ENCODE measurements at places on chromosomes 6 and 20.

DNA sequence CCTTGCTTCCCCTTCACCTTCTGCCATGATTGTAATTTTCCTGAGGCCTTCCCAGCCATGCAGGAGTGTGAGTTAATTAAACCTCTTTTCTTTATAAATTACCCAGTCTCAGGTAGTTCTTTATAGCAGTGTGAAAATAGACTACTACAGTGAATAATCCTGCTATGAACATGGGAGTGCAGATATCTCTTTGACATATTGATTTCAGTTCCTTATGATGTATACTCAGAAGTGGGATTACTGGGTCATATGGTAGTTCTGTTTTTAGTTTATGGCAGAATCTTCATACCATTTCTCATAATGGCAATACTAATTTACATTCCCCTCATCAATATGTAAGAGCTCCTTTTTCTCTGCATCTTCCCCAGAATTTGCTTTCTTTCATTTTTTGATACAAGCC is 26.0 kb downstream of the PACRG start:
- DNase-seq = no peak

GRCh38 chr6:14844411-14844810 is 401.5 kb upstream of the JARID2 start:
- no peak for DNase-seq

DNA sequence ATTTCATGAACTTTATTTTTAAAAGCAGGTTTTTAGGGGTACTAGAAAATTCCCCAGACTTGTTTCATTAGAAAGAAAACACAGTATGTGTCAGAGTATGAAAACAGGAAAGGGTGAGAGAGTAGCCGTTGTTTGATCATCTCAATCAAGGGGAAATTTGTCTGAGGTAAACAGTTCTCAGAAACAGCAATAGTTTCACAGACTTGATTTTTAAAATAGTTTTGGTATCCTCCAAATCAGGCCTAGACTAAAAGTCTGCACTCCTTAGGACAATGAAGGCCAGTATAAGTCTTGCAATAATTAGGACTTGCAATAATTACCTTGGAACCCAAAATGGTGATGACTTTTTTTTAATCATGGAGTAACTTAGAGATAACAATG is 176.6 kb upstream of the TAB2 start:
- no peak for DNase-seq

- peak; percentile 84 for DNase-seq
These were observed 289.2 kb downstream of the CD83 start for GRCh38 chr6:14406614-14407331.

DNA sequence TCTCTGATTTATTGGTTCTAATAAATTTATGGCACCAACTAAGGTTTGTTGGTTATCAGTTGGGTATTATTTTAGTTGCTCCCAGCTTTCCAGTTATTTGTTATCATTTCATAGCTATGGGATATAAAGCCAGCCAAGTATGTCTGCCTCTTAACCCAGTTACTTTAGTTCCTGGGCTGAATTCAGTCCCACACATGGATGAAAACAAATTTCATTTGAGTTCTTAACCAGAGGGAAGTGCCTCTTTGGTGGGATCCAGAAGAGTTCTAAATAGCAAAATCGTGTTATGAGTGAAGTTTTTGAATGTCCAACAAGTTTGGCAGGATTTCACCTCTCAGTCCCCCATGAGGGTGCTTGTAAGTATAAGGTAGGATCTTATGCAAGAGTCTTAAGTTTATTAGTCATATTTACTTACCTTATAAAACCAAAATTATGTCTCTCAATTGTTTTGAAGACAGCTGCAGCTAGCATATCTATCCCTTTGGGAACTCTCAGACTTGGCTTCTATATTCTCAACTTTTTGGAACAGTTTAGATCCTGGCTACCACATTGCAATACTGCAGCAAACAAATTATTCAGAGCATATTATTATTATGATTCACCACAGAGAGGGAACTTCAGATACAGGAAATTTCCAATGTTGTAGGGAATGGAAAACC is 683.6 kb downstream of the BCKDHB start:
- DNase-seq = peak; percentile 3

Measured in NCI-H446 (cell line).